ENCODE measurements at places on chromosomes 3 and 15. TPM values are rescaled to one million over a fixed set of nuclear protein-coding genes. Genes with fewer than 3 reads are reported as not detected.

ITIH1 gene
- total RNA-seq: not detected

TLR9 gene
- not detected for total RNA-seq

GOLGA6B gene
- not detected for total RNA-seq

SKOR1 gene
- total RNA-seq: 1.1 TPM

TJP1 gene
- total RNA-seq: 35.1 TPM

CYP11A1 gene
- total RNA-seq: 2.0 TPM

NLGN1 gene
- 12.6 TPM for total RNA-seq

KBTBD13 gene
- not detected for total RNA-seq

DNAH12 gene
- under 0.01 TPM for total RNA-seq

CADPS gene
- 0.03 TPM for total RNA-seq

GOLGA6A gene
- total RNA-seq: not detected

PLA2G4F gene
- total RNA-seq: not detected

CPLX3 gene
- 0.08 TPM for total RNA-seq

DGKG gene
- total RNA-seq: 5.4 TPM

CCDC54 gene
- not detected for total RNA-seq

STRA6 gene
- 45.8 TPM for total RNA-seq

RMDN3 gene
- 23.7 TPM for total RNA-seq

SLC12A1 gene
- total RNA-seq: not detected

NR2F2 gene
- total RNA-seq: 7.5 TPM

ANKRD63 gene
- 0.37 TPM for total RNA-seq

TIMP4 gene
- not detected for total RNA-seq

LSG1 gene
- total RNA-seq: 44.6 TPM

RAB43 gene
- 12.6 TPM for total RNA-seq

SLC30A4 gene
- 1.8 TPM for total RNA-seq

ECE2 gene
- not detected for total RNA-seq

RAB6B gene
- total RNA-seq: 0.41 TPM

KCNMB3 gene
- total RNA-seq: 1.1 TPM

ACOX2 gene
- 25.9 TPM for total RNA-seq

ABHD14A gene
- 13.7 TPM for total RNA-seq

CD200R1L gene
- total RNA-seq: not detected

ONECUT1 gene
- 0.58 TPM for total RNA-seq

FSD2 gene
- total RNA-seq: not detected

OR5K1 gene
- total RNA-seq: not detected

LOXL1 gene
- 0.21 TPM for total RNA-seq

PLA2G4D gene
- total RNA-seq: not detected

XCR1 gene
- not detected for total RNA-seq

TRIM42 gene
- total RNA-seq: not detected

GUCA1C gene
- not detected for total RNA-seq

BUB1B gene
- 74.5 TPM for total RNA-seq

All from A375 (cell line).